Non-pigmented ciliary epithelial cell (primary cell): ENCODE measurements at places on chromosomes 1 and 21.

GRCh38 chr21:34707876-34708325 is 39.1 kb downstream of the CLIC6 start:
- DNase-seq: no peak

- no peak for DNase-seq
Observed at GRCh38 chr1:182568647-182569284, 20.3 kb downstream of the RNASEL start.

DNA sequence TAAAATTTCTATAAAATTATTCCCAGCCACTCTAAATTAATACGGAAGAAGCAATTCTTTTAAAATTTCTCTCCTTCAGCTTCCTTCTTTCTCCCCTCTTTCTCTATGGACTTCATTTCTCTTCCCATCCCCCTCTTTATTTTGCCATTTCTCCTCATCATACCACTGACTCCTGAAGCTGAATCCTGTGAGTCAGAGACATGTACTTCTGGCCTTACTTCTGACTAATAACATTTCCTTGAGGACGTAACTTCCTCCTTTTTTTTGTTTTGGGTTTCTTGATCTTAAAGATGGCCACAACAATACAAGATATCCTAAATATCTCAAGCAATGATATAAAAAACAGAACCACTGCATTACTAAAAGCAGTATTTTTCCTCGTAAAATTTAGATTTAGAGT is 63.6 kb upstream of the DENND1B start:
- peak; percentile 65 for DNase-seq

DNA sequence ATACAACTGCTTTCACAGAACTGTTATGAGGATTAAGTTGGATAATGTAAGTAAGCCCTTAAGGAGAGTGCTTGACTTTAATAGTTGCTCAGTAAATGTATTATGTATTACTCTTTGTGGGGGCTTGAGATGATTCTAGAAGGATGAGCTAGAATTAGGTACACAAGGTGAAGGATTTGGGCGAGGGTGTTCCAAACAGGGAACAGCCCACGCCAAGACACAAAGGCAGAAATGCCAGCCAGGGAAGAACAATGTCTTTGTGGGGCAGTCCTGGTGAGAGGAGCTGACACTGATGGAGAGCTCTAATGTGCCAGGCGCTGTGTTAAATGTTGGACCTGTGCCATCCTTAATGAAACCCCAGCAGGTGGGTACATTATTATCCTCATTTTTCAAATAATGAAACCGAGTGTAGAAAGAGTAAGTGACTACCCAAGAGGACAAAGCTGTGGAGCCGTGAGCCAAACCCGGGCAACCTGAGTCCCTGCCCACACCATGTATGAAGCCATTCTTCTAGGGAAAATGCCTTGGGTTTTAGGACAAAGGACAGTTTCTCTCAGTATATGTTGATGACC is 362.4 kb downstream of the HHAT start:
- DNase-seq: no peak
